Activated CD4-positive, alpha-beta T cell treated with anti-CD3 and anti-CD28 coated beads, Interleukin-2, amount 50 U/mL, for 48 hours (primary cell): ENCODE measurements at places on chromosomes 12 and 14.
A peak's percentile ranks its signal among the peaks of the same experiment; 100 is the strongest.

DNA sequence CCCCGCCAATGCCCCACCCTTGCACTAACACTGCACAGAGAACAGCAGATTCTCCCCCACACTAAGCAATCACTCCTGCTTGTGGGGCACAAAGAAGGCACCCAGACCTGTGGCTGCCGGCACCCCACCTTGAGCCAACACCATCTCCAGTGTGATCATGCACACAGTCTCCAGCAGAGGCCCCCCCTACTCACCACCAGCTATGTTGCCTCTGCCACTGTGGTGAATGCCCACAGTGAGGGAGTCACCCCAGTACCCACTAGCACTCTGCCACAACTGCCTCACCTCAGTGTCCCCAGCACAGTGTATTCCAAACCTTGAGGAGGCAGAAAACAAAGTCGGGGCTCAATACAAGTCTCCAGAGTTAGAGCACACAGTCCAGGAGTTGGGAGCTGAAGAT, 261.7 kb upstream of the SSTR1 start:
- no peak for DNase-seq

GRCh38 chr14:73221945-73222344, 15.4 kb upstream of the PAPLN start:
- no peak for DNase-seq

DNA sequence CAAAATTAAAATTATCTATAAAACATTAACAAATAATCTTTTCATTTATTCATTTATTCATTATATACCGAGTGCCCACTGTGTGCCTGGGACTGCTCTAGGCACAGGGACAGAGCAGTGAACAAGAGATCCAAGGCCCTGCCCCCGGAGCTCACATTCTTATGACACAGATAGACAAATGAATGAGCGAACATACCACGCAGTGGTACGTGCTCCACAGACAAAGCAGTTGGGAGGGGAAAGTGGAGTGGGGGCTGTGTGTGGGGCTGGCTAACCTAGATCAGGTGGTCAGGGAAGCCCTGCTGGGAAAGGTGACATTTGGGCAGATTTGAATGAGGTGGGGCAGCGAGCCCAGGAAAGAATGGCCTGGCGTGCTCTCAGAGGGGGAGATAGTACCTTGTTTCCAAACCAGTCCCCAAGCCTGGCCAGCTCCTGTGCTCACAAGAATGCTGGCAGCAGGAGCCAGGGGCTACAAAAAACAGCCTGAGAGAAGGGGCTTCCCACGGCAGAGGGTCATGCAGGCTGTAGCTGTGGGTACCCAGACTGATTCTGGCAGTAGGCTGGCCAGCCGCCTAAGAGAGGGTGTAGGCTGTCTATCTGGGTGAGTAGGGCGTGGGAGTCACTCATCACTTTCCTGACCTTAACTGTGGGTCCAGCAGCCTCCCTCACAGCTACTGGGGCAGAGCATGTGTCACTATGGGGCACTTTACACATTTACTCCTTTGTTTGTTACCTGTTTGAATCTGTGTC, 57.8 kb upstream of the ACTN1 start:
- DNase-seq: no peak

- DNase-seq: no peak
These were observed 91.4 kb downstream of the PLCZ1 start for GRCh38 chr12:18646286-18646890.

- DNase-seq: peak; percentile 53
These were observed 5.3 kb downstream of the OASL start for GRCh38 chr12:121033625-121034349.

DNA sequence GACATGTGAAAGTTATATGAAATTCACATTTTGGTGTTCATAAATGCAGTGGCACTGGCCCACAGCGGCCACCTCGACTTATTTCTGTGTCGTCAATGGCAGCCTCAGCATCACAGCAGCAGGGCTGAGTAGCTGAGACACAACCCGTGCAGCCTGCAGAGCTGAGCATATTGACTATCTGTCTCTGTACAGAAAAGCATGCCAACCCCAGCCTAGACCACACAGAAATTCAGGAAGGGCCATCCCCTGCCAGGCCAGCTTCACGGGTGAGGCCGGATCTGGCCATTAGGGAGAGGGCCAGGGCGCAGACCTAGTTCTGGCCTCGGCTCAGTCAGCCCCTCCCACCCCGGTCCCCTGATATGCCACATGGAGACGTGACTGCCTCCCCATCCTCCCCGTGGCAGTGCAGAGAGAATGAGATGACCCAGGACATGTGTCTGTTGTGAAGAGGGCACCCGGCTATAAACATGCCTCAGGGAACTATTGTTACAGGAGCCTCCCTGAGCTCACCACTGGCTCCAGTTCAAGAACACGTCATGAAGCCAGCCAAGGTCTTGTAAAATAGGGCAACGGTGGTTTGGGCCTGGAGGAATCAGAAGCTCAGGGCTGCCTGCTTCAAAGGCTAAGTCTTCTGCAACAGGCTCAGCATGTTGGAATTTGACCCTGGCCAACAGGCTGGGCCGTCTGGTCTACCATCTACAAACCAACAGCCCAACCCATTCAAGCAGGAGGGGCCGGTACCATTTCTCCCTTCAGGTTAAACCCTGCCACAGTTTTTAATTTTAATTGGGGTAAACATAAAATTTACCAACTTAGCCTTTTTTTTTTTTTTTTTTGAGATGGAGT, 25.5 kb downstream of the SCARB1 start:
- DNase-seq: no peak

- DNase-seq: no peak
These were observed 152.2 kb downstream of the ETV6 start for GRCh38 chr12:11801643-11802042.

DNA sequence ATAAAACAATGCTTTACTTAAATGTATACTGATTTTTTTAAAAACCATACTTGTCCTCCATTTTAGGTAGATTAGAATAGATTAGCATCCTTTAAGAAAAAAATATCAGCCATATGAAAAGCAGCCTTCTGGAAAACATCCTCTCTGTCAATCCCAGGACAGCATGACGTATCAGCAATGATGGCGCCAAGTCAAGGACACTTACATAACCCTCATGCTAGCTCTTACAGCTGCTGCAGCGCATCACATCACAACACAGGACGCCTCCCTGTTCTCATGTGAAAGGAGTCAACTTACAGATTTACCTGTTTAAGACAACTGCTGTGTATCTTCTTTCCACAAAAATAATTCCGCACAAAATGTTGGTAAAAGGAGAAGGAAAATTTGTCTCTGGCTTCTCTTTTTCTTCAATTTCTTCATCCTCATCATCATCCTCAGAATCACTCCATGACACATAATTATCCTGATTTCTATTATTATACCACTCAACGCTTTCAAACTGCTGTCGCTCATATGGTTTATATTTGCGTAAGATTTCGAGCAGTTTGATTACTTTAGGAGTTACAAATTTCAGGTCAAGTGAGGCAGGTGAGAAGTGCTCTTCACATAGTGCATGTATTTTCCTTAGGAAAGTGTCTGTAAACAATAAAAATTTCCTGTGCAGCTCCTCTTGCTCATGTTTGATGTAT, 33.3 kb downstream of the DICER1 start:
- no peak for DNase-seq

GRCh38 chr14:94605361-94605760, 6.8 kb upstream of the SERPINA3 start:
- DNase-seq: no peak

GRCh38 chr14:45198551-45198950, 54.5 kb downstream of the MIS18BP1 start:
- no peak for DNase-seq
